ENCODE measurements at places on chromosomes 1 and 21.

GRCh38 chr1:43975249-43975961, 645 bp downstream of the ATP6V0B start:
- no peak overlapping the region for H3K27ac ChIP-seq
- no peak for DNase-seq
- H3K4me1 ChIP-seq, result peaks cover 16% of the 10 kb centered on the region
- no peaks in the 10 kb centered on the region for H3K27me3 ChIP-seq
- peak overlapping the region; percentile 98 for H3K4me3 ChIP-seq
- peaks cover 24% of the 10 kb centered on the region for H3K36me3 ChIP-seq

GRCh38 chr1:18722270-18722669, 91.6 kb downstream of the PAX7 start:
- H3K36me3 ChIP-seq, result no peaks in the 10 kb centered on the region
- no peak overlapping the region for H3K27ac ChIP-seq
- DNase-seq, result no peak
- H3K4me3 ChIP-seq, result no peak overlapping the region
- peaks cover 4% of the 10 kb centered on the region for H3K27me3 ChIP-seq

DNA sequence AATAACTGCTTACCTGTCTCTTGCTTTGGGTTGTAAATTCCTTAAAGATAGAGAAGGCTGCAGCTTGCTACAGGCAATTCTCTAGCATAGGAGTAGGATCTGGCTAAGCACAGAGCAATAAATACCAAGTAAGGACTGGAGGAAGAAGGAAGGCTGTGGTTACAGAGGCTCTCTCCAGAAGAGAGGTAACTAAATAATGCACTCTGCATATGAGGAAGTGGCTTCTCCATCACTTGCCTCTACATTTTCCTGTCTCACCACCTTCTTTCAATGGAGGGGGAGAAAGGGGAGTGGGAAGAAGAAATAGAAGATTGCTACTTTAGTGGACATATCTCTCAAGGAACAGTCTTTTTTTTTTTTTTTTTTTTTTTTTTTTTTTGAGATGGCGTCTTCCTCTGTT, 60.9 kb upstream of the LAX1 start:
- H3K4me1 ChIP-seq, result no peaks in the 10 kb centered on the region
- H3K27me3 ChIP-seq, result no peaks in the 10 kb centered on the region
- peaks cover 40% of the 10 kb centered on the region for H3K36me3 ChIP-seq
- no peak for DNase-seq
- no peak overlapping the region for H3K4me3 ChIP-seq
- no peak overlapping the region for H3K27ac ChIP-seq

DNA sequence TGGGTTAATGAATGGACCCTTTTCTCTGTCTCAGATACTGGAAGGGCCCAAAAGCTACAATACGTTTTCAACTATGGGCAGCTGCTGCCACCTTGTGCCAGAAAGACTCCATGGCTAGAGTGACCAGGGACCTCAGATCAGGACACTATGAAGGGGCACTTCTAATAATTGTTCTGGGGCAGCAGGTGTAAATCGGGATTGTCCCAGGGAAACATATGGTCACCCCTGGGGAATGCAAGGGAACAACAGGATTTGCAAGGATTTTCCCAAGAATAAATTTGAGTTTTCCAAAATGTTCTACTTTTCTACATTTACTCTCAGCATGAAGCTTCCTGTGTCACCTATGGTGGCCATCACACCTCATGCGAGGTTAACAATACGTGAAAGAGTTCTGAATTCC, 12.0 kb upstream of the FCAMR start:
- H3K4me3 ChIP-seq, result no peak overlapping the region
- no peaks in the 10 kb centered on the region for H3K4me1 ChIP-seq
- peaks cover 9% of the 10 kb centered on the region for H3K27me3 ChIP-seq
- DNase-seq, result peak; percentile 40
- no peak overlapping the region for H3K27ac ChIP-seq
- H3K36me3 ChIP-seq, result no peaks in the 10 kb centered on the region
